ENCODE measurements at places on chromosomes 16 and 17.

DNA sequence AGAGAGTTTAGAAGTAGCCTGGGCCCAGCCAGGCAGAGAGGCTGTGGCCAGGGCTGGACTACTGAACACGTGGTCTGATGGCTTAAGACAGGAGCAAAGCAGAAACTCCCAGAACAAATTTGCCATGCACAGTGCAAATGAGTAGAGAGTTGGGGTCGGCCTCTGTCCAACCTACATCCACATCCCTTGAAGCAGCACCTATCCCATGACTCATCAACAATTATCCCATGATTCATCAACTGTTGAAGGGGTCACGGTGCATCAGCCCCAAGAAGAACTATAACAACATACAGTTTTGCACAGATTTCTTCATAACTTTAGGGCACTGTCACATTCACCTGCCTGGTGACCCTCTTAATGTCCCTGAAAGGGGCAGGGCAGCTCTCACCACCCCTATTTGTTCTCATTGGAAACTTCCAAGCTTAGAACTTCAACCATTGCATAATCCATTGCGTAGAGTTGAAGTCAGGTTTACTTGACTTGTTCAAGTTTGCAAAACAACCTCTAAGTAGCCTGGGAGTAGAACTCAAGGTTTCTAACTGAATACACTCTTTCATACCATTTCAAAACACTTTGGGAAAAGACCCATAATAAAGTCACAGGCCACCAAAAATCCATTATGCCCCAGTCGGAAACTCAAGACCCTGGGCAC, 235.2 kb upstream of the CDH5 start:
- DNase-seq, result peak; percentile 70

DNA sequence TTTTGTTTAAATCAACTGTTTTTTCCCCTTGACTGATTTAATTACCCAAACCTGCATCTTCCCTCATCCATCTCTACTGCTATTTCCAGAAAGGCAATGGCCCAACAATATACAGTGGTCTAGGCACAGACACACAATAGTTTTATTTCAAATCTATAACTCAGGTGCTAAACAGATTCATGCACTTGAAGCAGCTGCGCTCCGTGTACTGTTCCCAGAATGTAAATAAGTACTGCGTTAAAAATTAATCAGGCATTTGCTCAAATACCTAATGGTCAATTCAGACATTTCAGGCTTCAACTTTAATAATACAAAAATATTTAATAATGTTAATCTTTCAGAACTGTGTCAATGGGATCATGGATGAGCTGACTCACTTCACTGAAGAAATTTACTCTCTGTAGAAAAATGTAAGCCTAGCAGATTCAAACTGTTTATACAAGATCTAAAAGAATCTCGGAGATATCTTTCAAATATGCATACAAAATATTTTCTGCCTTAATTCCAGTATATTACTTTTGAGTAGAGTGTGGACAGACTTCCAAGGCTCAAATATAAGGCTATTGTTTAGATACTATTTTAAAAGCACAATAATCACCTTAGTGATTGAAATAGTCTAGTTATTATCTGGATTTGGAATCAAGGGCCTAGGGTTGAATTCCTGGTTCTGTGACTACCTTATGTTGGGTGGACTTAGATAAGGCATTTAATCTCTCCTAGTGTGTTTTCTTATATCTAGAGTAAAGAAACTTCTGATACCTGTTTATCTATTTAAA, 97.4 kb upstream of the PSMD7 start:
- peak; percentile 4 for DNase-seq

DNA sequence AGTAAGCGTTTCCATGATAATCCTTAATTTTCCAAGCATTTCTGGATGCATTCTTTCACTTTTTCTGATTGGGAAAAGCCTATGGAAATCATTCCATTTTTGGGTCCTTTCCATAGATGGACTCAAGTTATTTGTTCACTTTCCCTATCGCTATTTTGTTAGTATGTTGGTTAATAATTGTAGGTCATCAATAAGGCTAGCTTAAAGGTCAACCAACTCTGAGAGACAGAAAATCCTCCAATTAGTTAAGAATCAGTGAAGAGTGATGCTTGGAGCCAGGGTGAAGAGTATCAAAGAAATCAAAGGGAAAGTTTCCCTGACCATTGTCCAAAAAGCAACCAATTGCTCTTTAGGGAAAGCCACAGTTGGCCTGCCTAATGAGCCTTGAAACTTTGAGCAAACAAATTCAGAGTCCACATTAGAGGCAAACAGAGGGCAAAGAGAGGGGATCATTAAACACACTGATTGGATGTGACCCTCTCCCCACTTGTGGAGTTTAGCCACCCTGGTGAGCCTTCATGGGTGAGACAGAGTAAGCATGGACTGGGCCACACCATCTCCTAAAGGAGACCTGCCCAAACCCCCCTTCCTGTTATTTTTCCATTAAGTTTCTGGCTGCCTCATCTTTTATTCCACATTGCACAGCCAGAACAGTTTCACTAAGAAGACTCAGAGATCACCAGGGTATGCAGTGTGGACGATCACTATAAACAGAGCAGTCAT, 133.4 kb upstream of the DYNLRB2 start:
- no peak for DNase-seq

GRCh38 chr17:32461853-32462617, 17.7 kb downstream of the PSMD11 start:
- peak; percentile 52 for DNase-seq

DNA sequence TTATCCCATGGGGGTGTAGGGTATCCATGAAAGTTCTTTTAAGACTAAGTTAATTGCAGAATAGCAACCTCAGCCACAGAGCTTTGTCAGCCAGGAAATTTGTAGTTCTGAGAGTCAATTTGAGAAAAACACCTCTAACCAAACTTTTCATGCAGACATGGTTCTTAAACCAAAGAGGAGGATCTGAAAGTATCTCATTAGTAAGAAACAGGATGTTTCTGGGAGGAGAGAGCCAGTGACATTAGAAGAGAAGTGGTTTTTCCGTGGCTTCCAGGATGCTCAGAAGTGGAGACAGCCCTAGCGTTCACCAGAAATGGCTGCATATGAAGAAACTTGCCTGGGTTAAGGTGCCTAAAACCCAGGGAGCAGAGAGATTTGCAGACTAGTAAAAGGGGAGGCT, 7.9 kb downstream of the GNAO1 start:
- DNase-seq, result no peak

GRCh38 chr16:27165576-27165975, 37.8 kb upstream of the KDM8 start:
- DNase-seq, result no peak

- DNase-seq, result no peak
Measured at GRCh38 chr17:27082775-27083154, 211.1 kb upstream of the WSB1 start.

- DNase-seq, result no peak
Measured at GRCh38 chr16:20707461-20707860, 10.0 kb upstream of the ACSM1 start.

GRCh38 chr16:11805556-11805955, 8.5 kb upstream of the ZC3H7A start:
- DNase-seq, result no peak

DNA sequence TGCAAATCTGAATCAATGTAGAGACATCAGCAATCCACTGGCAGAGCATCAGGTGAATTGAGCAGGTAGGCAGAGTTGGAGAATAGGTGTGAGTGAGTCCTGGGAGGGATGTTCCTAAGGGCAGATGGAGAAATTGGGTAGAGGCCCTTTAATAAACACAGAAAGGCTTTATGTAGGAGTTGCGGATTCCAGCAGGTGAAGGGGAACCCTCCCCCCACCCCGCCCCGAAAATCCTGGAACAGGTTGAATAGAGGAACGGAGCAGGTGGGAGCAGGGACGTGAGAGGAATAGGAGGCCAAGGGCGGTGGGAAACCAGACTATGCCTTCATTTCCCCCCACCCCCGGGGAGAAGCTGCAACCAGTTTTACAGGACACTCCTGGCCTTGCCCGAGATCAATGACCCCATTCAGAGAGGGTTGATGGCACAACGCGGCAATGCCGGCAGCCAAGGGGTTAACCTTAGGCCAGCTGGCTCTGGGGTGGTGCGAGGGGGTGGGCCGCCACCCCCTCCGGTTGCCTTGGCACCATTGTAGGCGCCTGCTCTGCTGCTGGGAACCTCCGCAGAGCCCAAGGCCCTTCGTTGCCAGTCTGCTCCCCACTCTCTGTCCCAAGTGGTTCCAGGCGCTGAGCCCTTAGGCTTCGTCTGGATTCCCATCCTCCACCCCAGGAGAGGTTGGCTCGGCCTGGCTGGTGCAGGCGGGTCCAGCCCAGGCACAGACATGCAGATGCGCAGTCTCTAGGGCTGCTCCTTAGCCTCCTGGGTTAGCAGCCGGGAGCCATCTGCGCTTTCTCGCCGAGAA, 814 bp upstream of the RUNDC3A start:
- DNase-seq, result no peak

Data from IMR-90 (cell line).